ENCODE measurements at places on chromosomes 3 and 15.
A peak's percentile ranks its signal among the peaks of the same experiment; 100 is the strongest.

- DNase-seq = no peak
These were observed 31.1 kb downstream of the MAGEL2 start for GRCh38 chr15:23616536-23616935.

DNA sequence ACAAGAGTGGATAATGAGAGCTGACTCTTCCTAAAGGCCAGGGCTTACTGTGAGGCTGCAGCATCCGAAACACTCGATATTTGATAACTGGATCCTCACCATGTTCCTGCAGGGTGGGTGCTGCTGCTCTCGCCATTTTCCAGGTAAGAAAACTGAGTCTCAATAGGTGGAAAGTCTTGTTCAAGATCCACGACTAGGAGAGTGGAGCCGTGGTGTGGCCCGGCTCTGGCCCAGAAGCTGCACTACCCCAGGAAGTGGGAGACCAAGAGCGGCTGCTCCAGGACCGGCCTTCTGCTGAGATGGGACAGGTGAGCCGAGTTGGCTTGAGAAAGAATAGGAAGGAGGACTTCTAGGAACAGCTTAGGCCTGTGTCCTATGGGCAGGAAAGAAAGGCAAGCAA, 121.6 kb downstream of the SMAD6 start:
- no peak for DNase-seq

GRCh38 chr3:115912372-115912771, 289.1 kb downstream of the GAP43 start:
- DNase-seq = peak; percentile 4

DNA sequence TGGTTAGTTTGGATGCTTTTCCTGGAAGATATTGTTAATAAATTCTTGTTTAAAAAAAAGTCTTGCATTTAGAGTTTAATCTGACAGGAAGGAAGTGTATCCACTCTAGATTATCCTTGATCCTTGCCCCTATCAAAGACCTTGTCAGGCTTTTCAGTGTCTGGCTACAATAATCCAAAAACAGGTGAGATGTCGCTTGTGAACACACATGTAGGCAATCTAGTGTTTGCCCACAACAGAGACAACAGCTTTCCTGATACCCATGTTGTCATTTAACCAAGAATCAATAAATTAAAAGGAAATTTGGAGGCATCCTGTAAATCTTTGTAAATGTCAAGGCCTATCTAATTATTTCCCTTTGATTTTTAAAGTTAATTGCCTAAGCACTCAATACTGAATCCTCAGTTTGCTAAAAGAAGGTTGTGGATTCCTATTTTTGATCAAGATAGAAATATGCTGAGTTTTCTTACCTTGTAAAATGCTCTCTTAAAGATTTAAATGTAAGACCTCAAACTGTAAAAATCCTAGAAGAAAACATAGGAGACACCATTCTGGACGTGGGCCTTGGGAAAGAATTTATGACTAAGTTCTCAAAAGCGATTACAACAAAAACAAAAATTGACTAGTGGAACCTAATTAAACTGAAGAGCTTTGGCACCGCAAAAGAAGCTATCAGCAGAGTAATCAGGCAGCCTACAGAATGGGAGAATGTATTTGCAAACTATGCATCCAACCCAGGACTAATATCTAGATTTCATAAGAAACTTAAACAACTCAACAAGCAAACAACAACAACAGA, 207.7 kb downstream of the NAALADL2 start:
- no peak for DNase-seq

DNA sequence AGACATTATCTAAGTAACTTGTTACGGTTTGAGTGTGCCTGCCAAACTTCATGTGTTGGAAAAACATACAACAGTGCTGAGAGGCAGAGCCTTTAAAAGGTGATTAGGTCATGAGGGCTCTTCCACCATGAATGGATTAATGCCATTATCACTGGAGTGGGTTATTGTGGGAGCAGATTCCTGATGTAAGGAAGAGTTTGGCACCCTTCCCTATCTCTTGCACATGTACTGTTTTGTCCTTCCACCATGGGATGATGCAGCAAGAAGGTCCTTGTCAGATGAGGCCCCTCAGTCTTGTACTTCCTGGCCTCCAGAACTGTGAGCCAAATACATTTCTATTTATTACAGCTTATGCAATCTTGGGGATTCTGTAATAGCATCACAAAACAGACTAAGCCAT, 413.9 kb downstream of the EPHA3 start:
- DNase-seq = peak; percentile 52
